ENCODE measurements at places on chromosomes 7 and 10.
A peak's percentile ranks its signal among the peaks of the same experiment; 100 is the strongest.

DNA sequence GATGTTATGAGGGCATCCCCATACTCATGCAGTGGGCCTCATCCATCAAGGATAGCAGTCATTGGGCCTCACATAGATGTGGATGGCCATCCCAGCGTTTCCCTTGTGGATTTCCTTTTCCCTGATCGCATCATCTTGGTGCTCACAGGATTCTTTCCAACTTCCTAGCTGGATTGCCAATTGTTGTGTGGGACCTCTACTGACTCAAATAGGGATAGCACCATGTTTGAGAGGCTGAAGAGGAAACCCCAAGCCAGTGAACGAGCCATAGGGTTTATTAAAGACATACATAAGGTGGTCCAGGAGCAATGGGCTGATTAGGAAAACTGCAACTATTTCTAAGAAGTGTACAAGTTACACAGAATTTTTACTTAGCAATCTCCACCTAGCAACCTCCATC is 21.8 kb downstream of the ASZ1 start:
- DNase-seq = no peak

GRCh38 chr10:11307937-11308336 is 290.3 kb downstream of the CELF2 start:
- DNase-seq = no peak

DNA sequence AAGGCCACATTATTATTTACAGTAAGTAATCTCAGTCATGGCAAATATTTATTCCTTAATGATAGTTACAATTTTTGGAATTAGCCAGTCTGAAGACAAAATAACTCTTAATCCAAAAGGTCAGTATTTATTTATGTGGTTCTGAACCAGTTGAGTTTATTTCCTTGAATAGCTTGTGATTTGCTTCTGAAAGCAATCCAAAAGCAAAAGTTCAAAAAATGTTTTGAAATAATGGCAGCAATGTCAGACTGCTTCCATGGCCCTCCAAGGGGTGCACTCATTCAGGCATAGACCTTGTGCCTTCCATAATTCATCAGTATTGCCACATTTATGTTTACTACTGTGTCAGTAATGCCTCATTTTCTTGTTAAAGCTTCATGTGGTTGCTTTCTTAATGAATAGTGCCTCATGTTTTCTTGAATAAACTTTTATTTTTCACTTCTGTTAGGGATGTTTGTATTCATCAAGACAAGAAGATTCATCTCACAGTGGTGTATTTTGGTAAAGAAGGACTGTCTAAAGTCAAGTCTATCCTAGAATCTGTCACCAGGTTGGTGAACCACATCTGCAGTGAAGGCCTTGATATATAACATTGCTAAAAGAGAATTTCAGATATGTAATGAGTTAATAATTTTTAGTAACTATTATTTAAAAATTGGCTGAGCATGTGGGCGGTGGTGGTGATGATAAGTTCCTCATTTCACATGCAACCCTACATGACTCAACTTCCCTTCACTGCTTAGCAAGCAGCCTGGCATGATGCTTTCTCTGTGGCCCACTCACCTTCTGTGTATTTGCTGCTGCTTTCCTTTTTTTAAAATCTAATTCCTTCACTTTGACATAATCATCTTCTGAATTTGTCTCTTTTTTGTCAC is 22.0 kb downstream of the CSGALNACT2 start:
- no peak for DNase-seq

DNA sequence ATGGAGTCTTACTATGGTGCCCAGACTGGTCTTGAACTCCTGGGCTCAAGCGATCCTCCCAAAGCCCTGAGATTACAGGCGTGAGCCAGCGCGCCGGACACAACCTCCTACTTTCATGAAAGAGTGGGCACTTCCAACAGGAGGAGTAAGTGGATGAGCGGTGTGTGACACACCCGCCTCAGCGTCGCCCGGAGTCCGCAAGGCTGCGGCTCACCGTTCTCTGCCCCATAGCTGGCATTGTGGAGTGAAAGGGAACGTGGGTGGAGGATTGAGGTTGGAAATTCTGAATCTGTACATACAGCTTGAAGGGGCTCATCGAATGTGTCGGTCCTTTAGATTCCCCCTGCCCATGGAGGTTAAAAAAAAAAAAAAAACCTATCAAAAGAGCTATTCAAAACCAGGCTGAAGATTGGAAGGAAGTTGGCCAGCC is 524 bp upstream of the PRXL2A start:
- peak; percentile 55 for DNase-seq

DNA sequence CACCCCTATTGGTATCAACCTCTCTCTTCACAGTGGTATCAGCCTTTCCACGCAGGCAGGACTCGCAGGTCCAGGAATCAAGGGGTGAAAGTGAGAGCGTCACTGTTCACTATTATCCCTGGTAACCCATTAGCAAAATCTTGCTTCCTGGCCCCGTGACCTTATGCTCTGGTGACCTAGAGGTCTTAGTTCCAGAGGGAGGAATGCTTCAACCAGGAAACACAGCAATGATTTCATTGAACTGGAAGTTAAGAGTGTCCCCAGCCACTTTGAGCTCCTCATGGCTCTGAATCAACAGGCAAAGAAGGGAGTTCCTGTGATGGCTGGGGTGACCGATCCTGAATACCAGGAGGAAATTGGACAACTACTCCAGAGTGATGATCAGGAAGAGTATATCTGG is 90.6 kb downstream of the CUL2 start:
- no peak for DNase-seq

- DNase-seq = no peak
These were observed 142.8 kb downstream of the DGKB start for GRCh38 chr7:14759785-14760184.

GRCh38 chr10:62234077-62234605 is 34.5 kb downstream of the RTKN2 start:
- DNase-seq = no peak

- no peak for DNase-seq
These were observed 6.9 kb downstream of the ITGB1 start for GRCh38 chr10:32951111-32951510.

GRCh38 chr10:14858338-14858960 is 20.2 kb upstream of the SUV39H2 start:
- no peak for DNase-seq

DNA sequence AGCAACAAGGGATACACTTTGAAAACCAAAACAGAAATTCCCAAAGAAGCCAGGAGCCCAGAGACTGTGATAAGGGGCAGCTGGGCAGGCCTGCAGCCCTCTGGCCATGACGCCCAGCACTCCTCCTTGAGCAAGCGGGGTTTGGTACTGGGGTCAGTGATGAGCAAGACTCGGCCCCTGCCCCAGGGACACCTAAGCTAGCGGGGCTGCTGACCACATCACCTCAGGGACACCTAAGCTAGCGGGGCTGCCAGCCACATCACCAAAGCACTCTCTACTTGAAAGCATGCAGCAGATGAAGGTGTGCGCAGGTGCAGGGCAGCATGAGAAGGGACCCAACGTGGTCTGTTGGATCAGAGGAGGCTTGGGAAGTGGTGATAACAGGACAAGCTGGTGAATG is 108.0 kb upstream of the PPP2R2D start:
- DNase-seq = no peak

GRCh38 chr7:26500749-26501352 is 209.2 kb downstream of the SNX10 start:
- no peak for DNase-seq

DNA sequence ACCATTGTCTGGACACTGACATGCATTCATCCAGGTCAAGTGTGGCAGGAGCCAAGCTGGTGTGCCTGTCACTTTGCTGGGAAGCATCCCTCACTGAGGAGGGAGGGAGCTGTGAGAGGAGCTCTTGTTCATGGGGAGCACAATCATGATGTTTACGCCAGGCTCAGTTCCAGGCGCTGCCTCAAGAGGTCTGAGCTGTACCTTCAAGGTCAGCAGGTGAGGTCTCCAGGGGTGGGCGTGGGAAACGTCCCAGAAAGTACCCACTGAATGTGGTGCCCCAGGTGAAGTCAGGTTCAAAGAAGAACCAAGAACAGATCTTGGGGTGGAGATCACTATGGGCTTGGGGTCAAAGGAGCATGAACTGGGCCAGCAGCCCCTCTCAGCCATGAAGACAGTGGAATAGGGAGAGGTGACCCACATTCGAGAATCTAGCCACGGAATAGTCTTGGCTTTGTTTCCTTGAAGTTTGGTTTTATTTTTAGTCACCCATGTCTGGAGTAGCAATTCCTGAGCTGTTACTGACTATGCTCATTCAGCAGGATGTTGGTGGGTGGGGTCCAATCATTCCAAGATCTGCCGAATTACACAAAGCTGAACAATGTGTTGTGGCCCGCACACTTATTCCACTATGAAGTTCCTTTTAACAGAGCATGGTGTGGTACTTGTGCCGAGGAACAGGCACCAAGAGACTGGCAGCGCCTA is 29.3 kb downstream of the NPS start:
- DNase-seq = no peak

- no peak for DNase-seq
These were observed 29.9 kb downstream of the POLL start for GRCh38 chr10:101558204-101558603.

- peak; percentile 63 for DNase-seq
These were observed 842 bp downstream of the NMT2 start for GRCh38 chr10:15167411-15168290.
